HFFc6 (cell line): ENCODE measurements at places on chromosomes 4 and X. TPM values are rescaled to one million over a fixed set of nuclear protein-coding genes. Genes with fewer than 3 reads are reported as not detected.
A peak's percentile ranks its signal among the peaks of the same experiment; 100 is the strongest.

Gene RASL11B
- 0.14 to 0.24 TPM (median 0.20 TPM) in 3 replicates for total RNA-seq

Gene UGT2B15
- not detected in 3 replicates for total RNA-seq

Gene S100P
- total RNA-seq: not detected in 2 replicates

Gene TMEM192
- 11.9 to 14.5 TPM (median 14.0 TPM) in 3 replicates for total RNA-seq

Gene CCNA2
- total RNA-seq: 28.5 to 76.9 TPM (median 58.9 TPM) in 3 replicates

Gene ERAS
- total RNA-seq: not detected in 3 replicates

Gene CLDN34
- total RNA-seq: not detected in 3 replicates

Gene ZXDA
- total RNA-seq: 2.9 to 3.1 TPM (median 3.1 TPM) in 3 replicates

Gene RAB39B
- 0.08 to 0.18 TPM (median 0.11 TPM) in 3 replicates for total RNA-seq

Gene MAGED4B
- 44.7 to 64.2 TPM (median 56.9 TPM) in 3 replicates for total RNA-seq

Gene FOXP3
- 0.13 TPM in 1 of 2 replicates, not detected in the other for total RNA-seq

Gene OTUD4
- total RNA-seq: 25.1 and 25.3 TPM in 2 replicates

Gene NUDT11
- 4.4 to 6.6 TPM (median 4.9 TPM) in 3 replicates for total RNA-seq

Gene NKX1-1
- not detected in 3 replicates for total RNA-seq

Gene ZAR1
- total RNA-seq: not detected in 3 replicates

Gene HERC3
- total RNA-seq: 16.5 to 27.3 TPM (median 24.8 TPM) in 3 replicates

- no peak overlapping the region for H3K27ac ChIP-seq
- H3K36me3 ChIP-seq: no peaks in the 10 kb centered on the region
- H3K4me3 ChIP-seq: no peak overlapping the region
- DNase-seq: no peak
- H3K4me1 ChIP-seq: peaks cover 4% of the 10 kb centered on the region; the same call in 1 of the 2 replicates
These were observed 114.4 kb downstream of the FRAS1 start for GRCh38 chr4:78171482-78171881.

GRCh38 chr4:122967231-122967630 lies 44.8 kb upstream of the NUDT6 start:
- H3K4me1 ChIP-seq: peaks cover 33% of the 10 kb centered on the region
- no peak for DNase-seq
- no peak overlapping the region for H3K27ac ChIP-seq
- H3K27me3 ChIP-seq: no peaks in the 10 kb centered on the region; the same call in 1 of the 2 replicates
- peaks cover 15% of the 10 kb centered on the region; the same call in 1 of the 2 replicates for H3K36me3 ChIP-seq

DNA sequence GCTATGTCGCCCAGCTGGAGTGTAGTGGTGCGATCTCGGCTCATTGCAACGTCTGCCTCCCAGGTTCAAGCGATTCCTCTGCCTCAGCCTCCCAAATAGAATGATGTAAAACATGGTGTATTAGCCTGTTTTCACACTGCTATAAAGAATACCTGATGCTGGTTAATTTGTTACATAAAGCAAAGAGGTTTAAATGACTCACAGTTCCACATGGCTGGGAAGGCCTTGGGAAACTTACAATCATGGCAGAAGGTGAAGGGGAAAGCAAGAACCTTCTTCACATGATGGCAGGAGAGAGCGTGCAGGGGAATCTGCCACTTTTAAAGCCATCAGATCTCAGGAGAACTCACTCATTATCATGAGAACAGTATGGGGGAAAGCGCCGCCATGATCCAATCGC lies 1191.8 kb downstream of the ARAP2 start:
- H3K27me3 ChIP-seq: no peaks in the 10 kb centered on the region
- no peak for DNase-seq
- H3K4me3 ChIP-seq: no peak overlapping the region
- no peaks in the 10 kb centered on the region for H3K4me1 ChIP-seq
- H3K27ac ChIP-seq: no peak overlapping the region

DNA sequence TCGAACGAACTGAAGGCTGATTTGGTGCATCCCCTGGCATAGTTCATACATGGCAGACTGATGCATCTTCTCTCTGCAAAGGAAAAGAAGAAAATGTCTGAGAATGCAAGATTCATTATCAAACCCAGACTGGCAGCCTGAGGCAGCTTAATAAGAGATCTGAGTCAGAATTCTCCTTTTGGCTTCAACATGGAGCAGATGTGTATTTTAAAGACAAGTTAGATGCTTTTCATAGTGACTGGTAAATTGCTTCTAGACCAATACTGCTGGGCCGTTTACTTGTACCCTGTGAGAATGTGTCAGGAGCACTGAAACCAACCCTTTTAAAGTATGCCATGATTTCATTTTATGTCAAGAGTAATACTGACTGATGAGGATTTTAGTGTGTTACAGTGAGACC lies 322.0 kb downstream of the NR3C2 start:
- no peaks in the 10 kb centered on the region for H3K4me1 ChIP-seq
- H3K36me3 ChIP-seq: 0 out of 2 replicates have a peak, but pooled peaks cover 4% of the 10 kb centered on the region
- no peak overlapping the region for H3K27ac ChIP-seq
- H3K4me3 ChIP-seq: no peak overlapping the region

DNA sequence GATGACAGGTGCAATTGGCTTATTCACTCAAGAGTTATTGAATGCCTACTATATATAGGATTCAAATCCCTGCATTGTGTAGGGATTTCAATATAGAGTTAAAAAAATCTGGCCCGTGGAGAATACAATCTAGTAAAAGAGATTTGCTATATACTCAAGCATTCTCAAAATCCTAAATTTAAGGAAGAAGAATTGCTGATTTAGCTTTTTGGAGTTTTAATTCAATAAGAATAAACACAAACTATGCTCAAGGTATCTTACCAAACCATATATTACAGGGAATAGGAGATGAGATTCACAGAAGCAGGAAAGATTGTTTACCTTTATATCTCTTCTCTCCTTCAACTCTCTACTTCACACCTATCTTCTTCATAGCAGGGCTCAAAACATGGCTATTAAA lies 476.8 kb downstream of the PACRGL start:
- no peak overlapping the region for H3K27ac ChIP-seq
- no peaks in the 10 kb centered on the region for H3K27me3 ChIP-seq
- no peak for DNase-seq
- H3K4me1 ChIP-seq: no peaks in the 10 kb centered on the region

GRCh38 chr4:52910115-52910514 lies 48.0 kb downstream of the RASL11B start:
- peak; percentile 13 for DNase-seq
- H3K4me1 ChIP-seq: peaks cover 66% of the 10 kb centered on the region
- peaks cover 24% of the 10 kb centered on the region for H3K36me3 ChIP-seq
- no peak overlapping the region for H3K4me3 ChIP-seq
- H3K27ac ChIP-seq: no peak overlapping the region
- H3K27me3 ChIP-seq: no peaks in the 10 kb centered on the region; the same call in 1 of the 2 replicates

GRCh38 chr4:94934864-94935263 lies 177.1 kb downstream of the BMPR1B start:
- peaks cover 3% of the 10 kb centered on the region for H3K27me3 ChIP-seq
- H3K36me3 ChIP-seq: no peaks in the 10 kb centered on the region
- H3K27ac ChIP-seq: no peak overlapping the region

GRCh38 chr4:151792995-151793394 lies 32.2 kb upstream of the GATB start:
- no peak for DNase-seq
- no peak overlapping the region for H3K27ac ChIP-seq
- H3K27me3 ChIP-seq: peaks cover 3% of the 10 kb centered on the region
- no peaks in the 10 kb centered on the region for H3K36me3 ChIP-seq
- no peak overlapping the region for H3K4me3 ChIP-seq
- H3K4me1 ChIP-seq: no peaks in the 10 kb centered on the region

GRCh38 chrX:24259544-24260240 lies 54.2 kb downstream of the SUPT20HL2 start:
- H3K27ac ChIP-seq: no peak overlapping the region
- no peak overlapping the region for H3K4me3 ChIP-seq
- H3K4me1 ChIP-seq: peaks cover 18% of the 10 kb centered on the region
- no peaks in the 10 kb centered on the region for H3K36me3 ChIP-seq
- DNase-seq: peak; percentile 42
- no peaks in the 10 kb centered on the region; the same call in 1 of the 2 replicates for H3K27me3 ChIP-seq

- no peaks in the 10 kb centered on the region for H3K27me3 ChIP-seq
- no peaks in the 10 kb centered on the region for H3K36me3 ChIP-seq
- no peak overlapping the region for H3K27ac ChIP-seq
- no peak for DNase-seq
- no peaks in the 10 kb centered on the region for H3K4me1 ChIP-seq
- H3K4me3 ChIP-seq: no peak overlapping the region
These were observed 202.0 kb downstream of the RRAGB start for GRCh38 chrX:55919367-55920221.

- H3K4me3 ChIP-seq: no peak overlapping the region
- no peaks in the 10 kb centered on the region for H3K27me3 ChIP-seq
- no peaks in the 10 kb centered on the region for H3K36me3 ChIP-seq
- no peaks in the 10 kb centered on the region for H3K4me1 ChIP-seq
These were observed 382.0 kb downstream of the GABRG1 start for GRCh38 chr4:45741897-45742296.

GRCh38 chrX:76555816-76556215 lies 128.3 kb downstream of the MAGEE1 start:
- H3K27ac ChIP-seq: no peak overlapping the region
- no peaks in the 10 kb centered on the region for H3K36me3 ChIP-seq
- H3K27me3 ChIP-seq: no peaks in the 10 kb centered on the region
- H3K4me1 ChIP-seq: no peaks in the 10 kb centered on the region

GRCh38 chr4:62407534-62407933 lies 1207.4 kb downstream of the ADGRL3 start:
- DNase-seq: no peak
- peaks cover 7% of the 10 kb centered on the region; the same call in 1 of the 2 replicates for H3K36me3 ChIP-seq
- H3K27me3 ChIP-seq: no peaks in the 10 kb centered on the region
- no peak overlapping the region for H3K27ac ChIP-seq

GRCh38 chr4:158541506-158541905 lies 19.8 kb downstream of the RXFP1 start:
- no peaks in the 10 kb centered on the region for H3K36me3 ChIP-seq
- H3K4me1 ChIP-seq: peaks cover 19% of the 10 kb centered on the region
- H3K4me3 ChIP-seq: no peak overlapping the region
- peaks cover 5% of the 10 kb centered on the region; the same call in 1 of the 2 replicates for H3K27me3 ChIP-seq
- no peak overlapping the region for H3K27ac ChIP-seq

GRCh38 chr4:2689825-2690700 lies 66.1 kb downstream of the TNIP2 start:
- no peak overlapping the region for H3K4me3 ChIP-seq
- H3K36me3 ChIP-seq: peaks cover 39% of the 10 kb centered on the region
- peaks cover 7% of the 10 kb centered on the region for H3K4me1 ChIP-seq

GRCh38 chr4:2415213-2415612 lies 3.2 kb downstream of the ZFYVE28 start:
- H3K4me1 ChIP-seq: peaks cover 40% of the 10 kb centered on the region
- no peak for DNase-seq
- no peak overlapping the region for H3K4me3 ChIP-seq
- H3K27ac ChIP-seq: no peak overlapping the region
- H3K36me3 ChIP-seq: no peaks in the 10 kb centered on the region

GRCh38 chr4:155319516-155319915 lies 57.2 kb downstream of the MAP9 start:
- no peak overlapping the region for H3K4me3 ChIP-seq
- no peak overlapping the region for H3K27ac ChIP-seq
- no peak for DNase-seq
- no peaks in the 10 kb centered on the region for H3K27me3 ChIP-seq

GRCh38 chrX:110399497-110399896 lies 40.8 kb downstream of the RTL9 start:
- no peak for DNase-seq
- no peaks in the 10 kb centered on the region for H3K36me3 ChIP-seq
- no peak overlapping the region for H3K4me3 ChIP-seq
- no peaks in the 10 kb centered on the region; the same call in 1 of the 2 replicates for H3K27me3 ChIP-seq
- H3K27ac ChIP-seq: no peak overlapping the region

DNA sequence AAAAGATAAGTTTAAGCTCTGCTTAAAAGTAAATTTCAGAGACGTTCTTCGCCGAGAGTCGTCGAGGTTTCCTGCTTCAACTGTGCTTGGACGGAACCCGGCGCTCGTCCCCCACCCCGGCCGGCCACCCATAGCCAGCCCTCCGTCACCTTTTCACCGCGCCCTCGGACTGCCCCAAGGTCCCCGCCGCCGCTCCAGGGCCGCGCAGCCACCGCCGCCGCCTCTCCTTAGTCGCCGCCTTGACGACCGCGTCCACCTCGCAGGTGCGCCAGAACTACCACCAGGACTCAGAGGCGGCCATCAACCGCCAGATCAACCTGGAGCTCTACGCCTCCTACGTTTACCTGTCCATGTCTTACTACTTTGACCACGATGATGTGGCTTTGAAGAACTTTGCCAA lies 70.8 kb downstream of the FMR1NB start:
- no peak for DNase-seq
- H3K27me3 ChIP-seq: no peaks in the 10 kb centered on the region
- H3K4me1 ChIP-seq: no peaks in the 10 kb centered on the region
- H3K27ac ChIP-seq: no peak overlapping the region
- H3K36me3 ChIP-seq: no peaks in the 10 kb centered on the region

- no peaks in the 10 kb centered on the region for H3K4me1 ChIP-seq
- no peak overlapping the region for H3K4me3 ChIP-seq
- H3K36me3 ChIP-seq: no peaks in the 10 kb centered on the region
- DNase-seq: no peak
- H3K27me3 ChIP-seq: peaks cover 3% of the 10 kb centered on the region; the same call in 1 of the 2 replicates
These were observed 131.2 kb downstream of the TRIML1 start for GRCh38 chr4:188270273-188271069.

- no peak overlapping the region for H3K27ac ChIP-seq
- DNase-seq: no peak
- H3K36me3 ChIP-seq: no peaks in the 10 kb centered on the region
- H3K4me3 ChIP-seq: no peak overlapping the region
- no peaks in the 10 kb centered on the region for H3K27me3 ChIP-seq
These were observed 233.2 kb downstream of the EPHA5 start for GRCh38 chr4:65437102-65437501.

- H3K4me3 ChIP-seq: no peak overlapping the region
- no peaks in the 10 kb centered on the region for H3K4me1 ChIP-seq
These were observed 68.5 kb downstream of the EFNB1 start for GRCh38 chrX:68897118-68897945.

GRCh38 chrX:4550018-4550417 lies 836.6 kb upstream of the PRKX start:
- H3K36me3 ChIP-seq: no peaks in the 10 kb centered on the region
- H3K4me1 ChIP-seq: no peaks in the 10 kb centered on the region
- H3K4me3 ChIP-seq: no peak overlapping the region
- no peaks in the 10 kb centered on the region for H3K27me3 ChIP-seq

DNA sequence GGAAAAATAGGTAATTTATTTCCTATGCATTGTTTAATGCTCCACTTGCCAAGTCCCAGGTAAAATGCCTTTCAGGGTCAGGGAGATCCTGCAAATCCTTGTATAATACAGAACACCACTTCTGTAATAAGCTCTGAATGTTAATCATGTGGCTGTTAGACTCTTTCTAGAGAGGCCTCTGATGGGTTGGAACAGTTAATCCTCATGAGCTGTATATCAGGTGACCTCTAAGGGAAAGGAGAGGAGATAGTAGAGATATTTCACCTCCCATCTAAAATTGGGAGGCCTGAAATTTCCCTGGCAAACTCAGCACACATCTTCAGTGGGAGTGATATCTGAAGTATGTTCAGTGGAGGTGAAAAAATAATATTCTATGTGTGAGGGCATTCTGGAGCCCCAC lies 210.6 kb upstream of the WDFY3 start:
- no peak overlapping the region for H3K27ac ChIP-seq
- H3K4me3 ChIP-seq: no peak overlapping the region
- no peak for DNase-seq
- no peaks in the 10 kb centered on the region for H3K36me3 ChIP-seq

GRCh38 chrX:24886916-24887315 lies 128.8 kb downstream of the ARX start:
- no peak overlapping the region for H3K4me3 ChIP-seq
- no peak overlapping the region for H3K27ac ChIP-seq
